Stimulated activated CD8-positive, alpha-beta memory T cell treated with anti-CD3 and anti-CD28 coated beads, Interleukin-4, amount 100 ng/mL, for 1 hour (primary cell): ENCODE measurements at places on chromosomes 7 and 10.

GRCh38 chr10:3960496-3960895 lies 175.5 kb upstream of the KLF6 start:
- DNase-seq, result no peak

- DNase-seq, result no peak
Measured at GRCh38 chr7:138581065-138581464, 120.1 kb downstream of the SVOPL start.

DNA sequence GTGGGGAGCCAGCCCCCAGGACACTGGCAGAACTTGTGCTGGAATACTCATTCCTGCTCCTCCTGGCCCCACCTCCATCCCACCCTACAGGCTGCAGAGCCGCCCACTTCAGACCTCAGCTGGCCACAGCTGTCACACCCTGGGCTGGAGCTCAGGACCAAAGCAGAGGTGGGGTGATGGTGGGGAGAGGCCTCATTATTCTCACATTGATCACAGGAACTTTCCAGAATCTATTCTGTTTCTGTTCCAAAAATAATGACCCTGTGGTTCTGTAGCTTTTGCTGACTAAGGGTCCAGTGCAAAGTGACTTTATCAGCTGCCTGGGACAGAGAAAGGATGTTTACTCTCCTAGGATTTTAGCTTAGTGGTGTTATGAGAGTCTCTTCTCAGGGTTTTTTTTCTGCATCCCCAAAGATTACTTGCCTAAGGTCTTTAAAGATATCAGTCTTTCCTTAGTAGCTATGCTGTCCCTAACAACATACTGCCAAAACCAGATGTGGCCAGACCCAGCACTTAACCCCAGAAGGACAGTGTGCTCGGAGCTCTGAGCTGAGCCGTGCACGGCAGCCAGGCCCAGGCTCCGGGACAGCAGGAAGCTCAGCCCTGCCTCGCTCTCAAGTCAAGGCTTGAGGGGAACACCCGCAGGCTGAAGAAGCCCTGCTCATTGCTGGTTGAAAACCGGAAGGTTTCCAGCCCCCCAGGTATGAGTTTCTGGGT lies 223.3 kb downstream of the MLLT10 start:
- no peak for DNase-seq

GRCh38 chr7:39621784-39622411 lies 1.5 kb upstream of the RALA start:
- no peak for DNase-seq

DNA sequence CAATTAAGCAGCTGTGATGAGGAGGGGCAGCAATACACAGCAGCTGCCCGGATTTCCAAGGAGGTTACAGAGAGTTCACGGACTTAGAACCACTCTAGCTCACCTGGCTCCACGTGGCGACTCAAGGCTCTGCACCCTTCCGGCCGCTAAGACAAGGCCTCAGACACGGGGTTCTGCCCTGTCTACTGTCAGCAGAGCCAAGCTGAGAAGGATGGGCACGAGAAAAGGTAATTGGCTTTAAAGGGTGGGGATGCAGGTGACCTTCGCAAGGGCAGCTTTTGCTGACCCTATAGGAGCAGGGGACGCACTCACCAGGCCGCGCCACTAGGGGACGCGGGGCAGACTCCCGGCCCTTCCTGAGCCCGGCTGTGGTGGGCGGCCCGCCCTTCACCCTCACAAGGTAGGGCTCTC lies 152.4 kb downstream of the KIF20B start:
- no peak for DNase-seq

DNA sequence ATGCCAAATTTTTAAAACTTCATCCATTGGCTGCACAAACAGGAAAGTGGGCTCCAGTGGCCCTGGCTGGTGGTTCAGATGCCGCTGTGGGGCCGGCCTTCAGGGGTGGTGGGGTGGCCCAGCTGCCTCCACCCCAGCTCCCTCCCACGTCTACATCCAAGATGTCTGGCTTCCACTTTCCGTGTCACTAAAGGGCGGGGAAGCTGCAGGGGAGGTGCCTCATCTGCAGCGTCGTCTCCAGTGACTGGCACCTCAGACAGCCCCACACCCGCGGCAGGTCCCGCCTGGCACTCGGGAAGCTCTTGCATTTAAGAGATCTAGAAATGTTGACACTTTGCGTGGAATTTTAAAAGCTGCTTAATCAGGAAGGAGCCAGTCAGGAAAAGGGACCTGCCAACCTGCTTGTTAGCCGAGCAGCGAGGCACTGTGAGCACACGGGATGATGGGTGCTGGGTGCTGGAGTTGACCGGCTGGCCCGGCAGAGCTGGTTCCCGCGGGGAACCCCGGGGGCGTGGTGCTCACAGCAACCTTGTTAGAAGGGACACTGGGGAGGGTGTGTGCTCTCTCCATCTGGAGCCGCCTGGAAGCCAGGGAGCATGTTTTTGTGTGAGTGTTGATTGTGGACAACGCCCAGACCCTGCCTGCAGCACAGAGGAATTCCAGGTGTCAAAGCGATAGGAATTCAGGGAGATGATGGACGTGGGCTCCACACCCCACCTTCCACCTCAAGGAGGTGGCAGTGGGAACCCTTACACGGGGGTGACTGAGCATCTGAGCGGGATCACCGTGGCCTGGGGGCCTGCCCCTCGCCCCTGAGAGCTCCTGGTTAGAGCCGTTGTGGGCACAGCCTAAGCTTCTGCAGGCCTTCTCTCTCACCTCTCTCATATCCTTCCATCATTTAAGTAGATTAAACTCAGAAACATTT lies 320.5 kb downstream of the PTPRN2 start:
- no peak for DNase-seq

DNA sequence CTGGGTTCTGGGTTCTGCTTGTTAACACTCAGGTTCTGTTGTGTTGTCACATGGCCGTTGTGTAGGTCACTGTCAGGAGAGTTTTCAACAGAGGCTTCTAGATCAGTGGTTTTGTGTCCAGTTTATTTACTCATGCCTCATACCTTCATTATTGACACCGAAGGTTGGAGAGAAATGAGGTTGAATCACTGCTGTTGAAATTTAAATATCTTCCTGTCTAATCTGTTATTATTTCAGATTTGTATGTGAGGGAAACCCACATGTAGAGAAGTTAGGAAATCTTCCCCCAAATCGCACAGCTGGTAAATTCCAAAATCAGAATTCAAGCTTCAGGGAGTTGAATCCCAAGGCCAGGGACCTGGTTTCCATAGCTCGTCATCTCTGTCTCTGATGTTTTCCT lies 28.3 kb upstream of the KLF6 start:
- no peak for DNase-seq

DNA sequence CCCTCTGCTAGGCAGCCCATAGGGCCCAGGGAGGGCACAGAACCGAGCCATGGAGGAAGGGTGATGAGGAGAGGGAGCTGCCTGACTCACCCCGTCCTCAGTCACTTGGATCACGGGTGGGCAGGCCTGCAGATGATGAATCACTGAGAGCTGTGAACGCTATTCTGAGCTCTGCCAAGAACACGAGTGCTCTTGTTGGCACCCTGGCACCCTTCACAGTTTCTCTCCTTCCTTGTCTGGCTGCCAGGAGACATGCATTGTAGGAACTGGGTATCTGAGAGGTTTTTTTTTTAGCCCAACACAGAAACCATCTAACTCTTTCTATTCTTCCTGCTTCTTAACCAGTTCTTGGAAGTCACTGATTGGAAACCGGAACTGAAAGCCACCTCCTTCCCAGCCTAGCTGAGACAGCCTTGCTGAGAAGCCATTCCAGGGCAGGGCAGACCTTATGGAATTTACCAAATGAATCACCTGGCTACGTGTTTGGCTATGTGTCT lies 82.1 kb downstream of the SLC37A3 start:
- no peak for DNase-seq
